ENCODE measurements at places on chromosomes 5 and 9.

DNA sequence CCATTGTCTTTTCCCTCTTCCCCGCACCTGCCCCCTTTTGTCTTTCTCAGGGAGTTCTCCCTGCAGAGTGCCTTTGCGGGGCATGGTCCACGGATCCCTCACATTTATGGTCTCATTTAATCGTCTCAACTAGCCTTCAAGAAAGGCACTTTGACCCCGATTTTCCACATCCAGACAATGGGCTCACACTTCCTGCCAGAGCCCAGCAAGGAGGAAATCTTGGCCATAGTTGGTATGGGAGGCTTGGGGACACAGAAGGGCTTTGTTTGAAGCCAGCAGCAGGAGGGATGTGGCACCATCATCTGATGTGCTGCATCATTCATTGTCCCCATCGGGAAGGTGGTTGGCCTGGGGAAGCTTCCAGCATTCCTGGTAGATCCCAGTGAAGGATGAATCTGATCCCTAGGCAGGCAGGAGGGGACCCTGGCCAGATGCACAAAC lies 24.9 kb downstream of the GSN start:
- H3K27me3 ChIP-seq, result no peaks in the 10 kb centered on the region
- no peak for DNase-seq
- H3K4me1 ChIP-seq, result peaks cover 92% of the 10 kb centered on the region
- no peak overlapping the region for H3K4me3 ChIP-seq
- peak overlapping the region; percentile 97 for H3K27ac ChIP-seq
- no peaks in the 10 kb centered on the region for H3K36me3 ChIP-seq

- no peaks in the 10 kb centered on the region for H3K36me3 ChIP-seq
- no peak for DNase-seq
- H3K27ac ChIP-seq, result no peak overlapping the region
- H3K4me1 ChIP-seq, result no peaks in the 10 kb centered on the region
Observed at GRCh38 chr9:110278080-110278707, 21.9 kb upstream of the TXN start.

DNA sequence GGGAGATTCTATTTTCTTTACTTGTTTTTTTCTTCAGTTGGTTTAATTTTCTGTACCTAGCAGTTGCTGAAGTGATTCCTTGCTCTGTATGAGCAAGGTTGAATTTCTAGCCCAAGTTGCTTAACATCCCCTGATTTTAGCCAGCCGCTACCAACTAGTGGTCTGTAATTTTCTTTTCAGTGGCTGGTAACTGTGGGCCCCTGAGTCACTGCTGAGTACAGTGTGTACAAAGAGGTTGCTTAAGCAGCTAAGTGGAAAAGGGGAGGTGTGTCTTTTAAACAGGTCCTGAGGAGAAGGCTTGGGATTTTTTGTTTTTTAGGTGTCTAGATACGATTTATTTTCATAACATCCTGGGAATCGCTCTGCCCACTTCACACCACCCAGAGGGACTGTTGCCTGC lies 254.7 kb downstream of the NR3C1 start:
- H3K4me3 ChIP-seq, result no peak overlapping the region
- peaks cover 66% of the 10 kb centered on the region for H3K4me1 ChIP-seq
- H3K36me3 ChIP-seq, result no peaks in the 10 kb centered on the region
- H3K27ac ChIP-seq, result peak overlapping the region; percentile 28
- H3K27me3 ChIP-seq, result no peaks in the 10 kb centered on the region

DNA sequence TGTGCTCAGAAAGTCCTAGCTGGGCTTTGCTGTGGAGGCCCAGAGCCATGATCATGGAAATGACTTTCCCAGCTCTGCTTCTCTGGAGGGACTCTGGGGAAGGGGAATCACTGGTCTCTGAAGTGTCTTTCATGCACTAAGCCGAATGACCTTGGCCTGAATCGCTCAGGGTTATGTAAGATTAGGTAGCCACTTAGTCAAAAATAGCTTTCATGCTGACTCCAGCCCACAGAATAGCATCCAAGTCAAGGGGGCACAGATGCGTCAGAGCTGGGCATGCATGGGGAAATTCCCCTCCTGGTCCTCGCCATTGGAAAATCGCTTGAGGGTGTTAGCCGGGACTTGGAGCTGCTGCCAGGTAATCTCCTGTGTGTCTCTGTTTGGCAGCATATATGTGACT lies 36.1 kb upstream of the PPARGC1B start:
- H3K4me1 ChIP-seq, result no peaks in the 10 kb centered on the region
- no peak overlapping the region for H3K27ac ChIP-seq
- H3K4me3 ChIP-seq, result no peak overlapping the region
- DNase-seq, result no peak
- no peaks in the 10 kb centered on the region for H3K36me3 ChIP-seq
- no peaks in the 10 kb centered on the region for H3K27me3 ChIP-seq

DNA sequence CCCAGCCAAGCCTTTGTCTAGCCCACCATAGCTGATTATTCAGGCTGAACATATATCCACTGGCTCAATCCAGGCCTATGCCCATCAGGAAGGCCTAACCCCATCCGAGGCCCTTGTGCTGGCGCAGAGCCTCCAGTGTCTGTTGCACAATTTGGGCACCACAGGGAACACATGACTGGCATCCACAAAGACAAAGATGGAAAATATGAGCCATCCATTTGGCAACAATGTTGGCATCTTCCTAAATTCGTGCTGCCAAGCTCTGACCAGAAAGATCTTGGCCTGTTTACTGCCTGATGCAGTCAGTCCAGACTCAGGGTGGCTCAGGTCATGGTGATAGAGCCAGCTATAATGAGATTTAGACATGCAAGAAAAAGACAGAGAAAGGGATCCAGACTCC lies 233.8 kb downstream of the PIK3R1 start:
- H3K36me3 ChIP-seq, result no peaks in the 10 kb centered on the region
- no peak for DNase-seq
- no peak overlapping the region for H3K4me3 ChIP-seq
- H3K27me3 ChIP-seq, result no peaks in the 10 kb centered on the region
- H3K4me1 ChIP-seq, result peaks cover 29% of the 10 kb centered on the region

DNA sequence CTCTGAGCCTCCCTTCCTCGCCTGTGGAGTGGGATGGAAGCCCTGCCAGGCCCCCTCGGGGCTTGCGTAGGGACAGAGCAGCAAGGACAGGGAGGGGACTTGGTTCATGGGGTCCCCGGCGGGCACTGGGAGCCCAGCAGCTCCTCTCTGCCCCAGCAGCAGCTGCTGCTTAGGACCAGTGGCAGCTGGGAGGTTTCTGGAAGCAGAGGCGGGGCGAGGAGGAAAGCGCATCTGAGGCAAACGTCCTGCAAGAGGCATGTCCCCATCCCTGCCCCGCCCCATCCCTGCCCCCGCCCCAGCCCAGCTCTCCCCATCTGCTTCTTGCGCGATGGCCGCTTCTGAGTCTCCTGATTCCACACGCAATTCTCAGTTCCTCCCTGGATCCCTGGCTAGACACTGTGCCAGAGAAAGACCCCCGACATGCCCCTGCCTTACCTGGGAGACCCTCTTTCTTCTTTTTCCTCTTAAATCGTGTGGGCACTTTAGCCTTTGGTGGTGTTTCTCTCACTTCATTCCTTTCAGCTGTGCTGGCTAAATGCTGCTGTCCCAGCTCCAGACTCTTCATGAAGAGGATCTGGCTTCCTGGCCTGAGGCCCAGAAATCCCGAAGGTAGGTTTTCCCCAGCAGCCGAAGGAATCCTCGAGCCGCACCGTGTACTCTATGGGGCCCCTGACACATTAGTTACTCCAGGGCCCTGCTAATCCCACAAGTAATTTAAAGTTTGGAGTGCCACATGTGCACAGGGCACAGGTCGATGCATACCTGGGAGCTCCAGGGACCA lies 4.4 kb upstream of the OR2S2 start:
- H3K36me3 ChIP-seq, result no peaks in the 10 kb centered on the region
- no peak for DNase-seq
- H3K27me3 ChIP-seq, result no peaks in the 10 kb centered on the region
- peak overlapping the region; percentile 20 for H3K27ac ChIP-seq
- no peak overlapping the region for H3K4me3 ChIP-seq
- H3K4me1 ChIP-seq, result no peaks in the 10 kb centered on the region

GRCh38 chr9:82682431-82682830 lies 380.5 kb downstream of the RASEF start:
- H3K36me3 ChIP-seq, result no peaks in the 10 kb centered on the region
- H3K27ac ChIP-seq, result no peak overlapping the region
- H3K4me1 ChIP-seq, result no peaks in the 10 kb centered on the region
- no peak for DNase-seq
- no peaks in the 10 kb centered on the region for H3K27me3 ChIP-seq
